ENCODE measurements at places on chromosomes 2 and 18. TPM values are rescaled to one million over a fixed set of nuclear protein-coding genes. Genes with fewer than 3 reads are reported as not detected.

- H3K36me3 ChIP-seq = no peaks in the 10 kb centered on the region
- H3K27ac ChIP-seq = no peak overlapping the region
- peaks cover 6% of the 10 kb centered on the region for H3K27me3 ChIP-seq
- DNase-seq = no peak
- H3K4me3 ChIP-seq = no peak overlapping the region
- H3K4me1 ChIP-seq = no peaks in the 10 kb centered on the region
Measured at GRCh38 chr2:236262238-236262637, 2.0 kb downstream of the ASB18 start.

FER1L5 gene
- total RNA-seq = not detected

- H3K4me3 ChIP-seq = no peak overlapping the region
- no peaks in the 10 kb centered on the region for H3K27me3 ChIP-seq
- H3K27ac ChIP-seq = no peak overlapping the region
- H3K4me1 ChIP-seq = no peaks in the 10 kb centered on the region
Measured at GRCh38 chr2:12980817-12981216, 264.1 kb downstream of the TRIB2 start.

DNA sequence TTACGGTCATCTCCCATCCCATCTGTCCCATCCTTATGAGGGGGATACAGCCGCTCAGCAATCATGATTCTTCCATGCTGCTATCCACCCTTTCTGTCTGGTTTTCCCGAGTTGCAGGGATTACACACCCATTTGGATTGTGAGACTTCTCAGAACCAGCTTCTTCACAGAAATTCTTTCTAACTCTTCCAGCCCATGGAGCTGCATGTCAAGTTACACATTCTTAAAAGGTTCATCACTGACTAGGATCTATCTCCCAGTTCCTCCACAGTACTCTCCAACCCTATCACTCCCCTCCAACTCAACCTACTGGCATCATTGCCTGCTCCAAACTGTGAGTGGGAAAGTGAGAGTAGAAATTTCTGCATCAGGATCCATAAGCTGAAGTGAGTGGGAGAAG, 558.2 kb upstream of the TNP1 start:
- H3K4me3 ChIP-seq = no peak overlapping the region
- no peaks in the 10 kb centered on the region for H3K27me3 ChIP-seq
- no peak for DNase-seq
- H3K36me3 ChIP-seq = no peaks in the 10 kb centered on the region

DNA sequence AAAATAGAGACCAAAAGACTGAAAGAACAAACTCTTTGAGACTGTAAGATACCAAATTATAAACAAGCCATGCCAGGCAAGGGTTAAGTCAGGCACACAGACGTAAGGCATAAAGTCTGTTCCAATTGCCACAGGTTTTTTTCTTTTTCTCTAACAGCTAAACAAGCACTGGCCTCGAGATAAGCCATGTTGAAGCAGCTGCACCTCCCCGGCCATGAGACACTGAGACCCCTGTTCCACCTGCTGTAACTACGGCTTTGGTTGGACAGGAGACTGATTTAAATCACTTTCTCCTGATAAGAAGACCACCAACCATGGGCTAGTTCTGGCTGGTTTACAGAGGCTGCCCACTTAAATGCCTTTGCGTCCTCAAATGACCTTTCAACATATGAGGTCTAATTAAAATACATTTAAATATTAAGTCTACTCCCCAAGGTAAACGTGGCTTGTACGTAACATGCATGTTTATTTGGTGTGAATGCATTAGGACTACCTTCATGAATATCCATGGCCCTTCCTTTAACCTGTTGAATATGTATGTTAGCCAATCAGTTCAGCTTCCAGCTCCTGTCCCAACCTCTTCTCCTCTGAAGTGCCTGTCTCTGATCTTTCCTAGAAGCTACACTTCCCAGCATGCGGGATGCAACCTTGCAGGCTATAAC, 117.2 kb downstream of the CMPK2 start:
- H3K4me3 ChIP-seq = no peak overlapping the region
- no peaks in the 10 kb centered on the region for H3K36me3 ChIP-seq
- H3K4me1 ChIP-seq = no peaks in the 10 kb centered on the region
- H3K27me3 ChIP-seq = no peaks in the 10 kb centered on the region
- DNase-seq = no peak

- H3K27ac ChIP-seq = no peak overlapping the region
- H3K4me1 ChIP-seq = no peaks in the 10 kb centered on the region
- no peak overlapping the region for H3K4me3 ChIP-seq
- DNase-seq = no peak
- no peaks in the 10 kb centered on the region for H3K27me3 ChIP-seq
Measured at GRCh38 chr2:39008665-39009064, 112.2 kb downstream of the SOS1 start.

MAPK4 gene
- not detected for total RNA-seq

GRCh38 chr2:126399001-126399400, 257.0 kb upstream of the GYPC start:
- DNase-seq = no peak
- H3K4me1 ChIP-seq = no peaks in the 10 kb centered on the region
- H3K27ac ChIP-seq = no peak overlapping the region
- H3K36me3 ChIP-seq = no peaks in the 10 kb centered on the region
- no peaks in the 10 kb centered on the region for H3K27me3 ChIP-seq
- H3K4me3 ChIP-seq = no peak overlapping the region

DNA sequence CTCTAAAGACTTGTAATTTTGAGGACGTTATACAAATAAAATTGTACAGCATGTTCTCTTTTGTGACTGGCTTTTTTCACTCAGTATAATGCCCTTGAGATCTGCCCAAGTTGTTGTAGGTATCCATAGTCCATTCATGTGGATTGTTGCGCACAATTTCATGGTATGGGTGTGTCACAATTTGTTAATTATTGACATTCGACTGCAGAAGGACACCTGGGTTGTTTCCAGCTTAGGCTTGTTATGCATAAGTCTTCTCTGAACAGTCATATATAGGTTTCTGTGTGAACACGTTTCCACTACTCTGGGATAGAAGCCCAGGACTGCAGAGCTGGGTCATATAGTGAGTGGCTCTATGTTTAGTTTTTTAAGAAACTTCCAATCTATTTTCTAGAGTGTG, 800.8 kb upstream of the SALL3 start:
- no peak overlapping the region for H3K4me3 ChIP-seq
- H3K27ac ChIP-seq = no peak overlapping the region
- no peak for DNase-seq
- H3K27me3 ChIP-seq = no peaks in the 10 kb centered on the region
- H3K36me3 ChIP-seq = no peaks in the 10 kb centered on the region

CNGA3 gene
- not detected for total RNA-seq

- no peaks in the 10 kb centered on the region for H3K36me3 ChIP-seq
- DNase-seq = no peak
- H3K4me3 ChIP-seq = peak overlapping the region; percentile 88
- no peaks in the 10 kb centered on the region for H3K27me3 ChIP-seq
- H3K4me1 ChIP-seq = peaks cover 10% of the 10 kb centered on the region
- no peak overlapping the region for H3K27ac ChIP-seq
Measured at GRCh38 chr18:25351280-25351775, 638 bp downstream of the ZNF521 start.

DNA sequence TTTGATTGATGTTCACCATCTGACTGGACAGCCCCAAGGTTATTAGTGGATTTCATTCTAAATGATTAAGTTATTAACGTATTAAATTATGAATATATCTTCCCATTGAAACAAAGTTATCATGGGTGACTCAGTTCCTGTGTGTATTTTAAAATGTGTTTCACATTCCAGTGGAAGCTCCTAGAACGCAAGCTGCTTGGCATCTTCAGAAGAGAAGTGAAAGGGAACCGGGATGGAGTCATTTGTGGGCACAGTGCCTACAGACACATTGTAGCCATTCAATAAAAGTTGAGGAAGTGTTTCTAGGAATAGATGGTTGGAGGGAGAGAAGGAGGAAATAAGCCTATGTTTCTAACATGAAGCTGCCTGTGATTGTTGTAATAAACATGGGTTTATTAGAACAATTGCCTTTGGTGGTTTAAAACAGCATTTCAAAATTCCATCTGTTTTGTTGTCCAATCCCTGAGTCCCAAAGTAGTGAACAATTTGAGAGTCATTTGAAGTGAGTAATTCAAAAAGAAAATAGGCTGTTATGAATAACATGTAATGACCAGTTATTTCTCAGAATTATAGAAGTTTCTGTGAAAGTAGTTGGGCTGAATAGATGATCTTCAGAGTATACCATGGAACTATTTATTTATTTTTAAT, 143.5 kb downstream of the PKP4 start:
- no peak overlapping the region for H3K4me3 ChIP-seq
- no peaks in the 10 kb centered on the region for H3K4me1 ChIP-seq
- no peaks in the 10 kb centered on the region for H3K27me3 ChIP-seq
- H3K36me3 ChIP-seq = no peaks in the 10 kb centered on the region

DNA sequence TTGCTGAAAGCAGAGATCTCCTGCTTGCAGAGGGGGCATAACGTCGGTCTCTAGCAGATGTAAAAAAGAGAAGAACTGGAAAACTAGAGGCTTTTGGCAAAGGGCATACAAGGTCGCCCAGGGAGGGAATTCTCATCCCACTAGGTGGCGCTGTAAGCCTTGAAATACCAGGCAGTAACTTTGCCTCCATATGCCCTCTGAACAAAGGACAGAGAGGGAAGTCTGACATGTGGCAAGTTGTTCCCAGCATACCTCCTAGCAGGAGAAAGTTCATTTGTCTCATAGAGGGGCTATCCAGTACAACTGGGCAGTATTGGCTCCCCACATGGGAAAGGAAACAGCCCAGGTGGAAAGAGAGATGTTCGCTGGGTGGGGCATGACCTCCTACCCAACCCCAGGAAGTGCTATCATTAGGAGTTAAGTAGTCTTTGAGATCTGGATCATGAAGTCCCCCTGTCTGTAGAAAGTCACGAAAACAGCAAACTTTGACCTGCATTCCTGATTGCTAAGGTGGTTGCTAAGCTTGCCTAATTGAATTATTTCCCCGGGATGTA, 39.9 kb downstream of the STK17B start:
- H3K36me3 ChIP-seq = no peaks in the 10 kb centered on the region
- peak overlapping the region; percentile 33 for H3K27ac ChIP-seq
- peak; percentile 15 for DNase-seq
- H3K4me3 ChIP-seq = no peak overlapping the region

- no peak overlapping the region for H3K27ac ChIP-seq
- no peak overlapping the region for H3K4me3 ChIP-seq
- no peaks in the 10 kb centered on the region for H3K4me1 ChIP-seq
- DNase-seq = no peak
Measured at GRCh38 chr2:241033994-241034393, 35.6 kb downstream of the SNED1 start.

GRCh38 chr2:203346612-203347011, 18.4 kb downstream of the ABI2 start:
- no peaks in the 10 kb centered on the region for H3K27me3 ChIP-seq
- no peak for DNase-seq
- H3K4me1 ChIP-seq = no peaks in the 10 kb centered on the region
- no peak overlapping the region for H3K4me3 ChIP-seq

- H3K27ac ChIP-seq = no peak overlapping the region
- H3K4me1 ChIP-seq = peaks cover 22% of the 10 kb centered on the region
- H3K4me3 ChIP-seq = no peak overlapping the region
- DNase-seq = no peak
- H3K27me3 ChIP-seq = no peaks in the 10 kb centered on the region
Measured at GRCh38 chr2:102080451-102081242, 61.9 kb upstream of the IL1R1 start.

DNA sequence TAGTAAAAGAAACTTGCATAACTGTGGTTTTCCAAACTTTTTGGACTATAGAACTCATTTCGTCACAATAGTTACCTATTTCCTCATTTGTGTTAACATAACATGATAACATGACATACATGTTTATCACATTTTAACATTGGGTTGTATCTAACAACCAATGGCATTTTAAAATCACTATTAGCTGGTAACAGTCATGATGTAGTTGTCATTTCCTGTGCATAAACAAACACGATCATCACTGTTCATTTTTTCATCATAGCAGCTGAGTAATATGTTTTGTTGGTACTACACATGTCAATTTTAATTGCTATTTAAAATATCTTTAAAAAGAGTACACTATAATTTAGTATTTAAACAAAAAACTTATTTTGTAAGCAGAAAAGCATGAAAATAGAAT, 402.4 kb downstream of the SATB2 start:
- DNase-seq = no peak
- no peak overlapping the region for H3K27ac ChIP-seq
- H3K4me1 ChIP-seq = no peaks in the 10 kb centered on the region
- H3K36me3 ChIP-seq = no peaks in the 10 kb centered on the region
- no peak overlapping the region for H3K4me3 ChIP-seq

GRCh38 chr18:48219810-48220499, 189.2 kb downstream of the ZBTB7C start:
- no peaks in the 10 kb centered on the region for H3K4me1 ChIP-seq
- H3K27ac ChIP-seq = no peak overlapping the region
- peaks cover 9% of the 10 kb centered on the region for H3K27me3 ChIP-seq
- H3K36me3 ChIP-seq = no peaks in the 10 kb centered on the region

GRCh38 chr2:190678444-190679162, 29.7 kb downstream of the NAB1 start:
- DNase-seq = no peak
- H3K27ac ChIP-seq = peak overlapping the region; percentile 48
- H3K27me3 ChIP-seq = no peaks in the 10 kb centered on the region
- no peak overlapping the region for H3K4me3 ChIP-seq

DNA sequence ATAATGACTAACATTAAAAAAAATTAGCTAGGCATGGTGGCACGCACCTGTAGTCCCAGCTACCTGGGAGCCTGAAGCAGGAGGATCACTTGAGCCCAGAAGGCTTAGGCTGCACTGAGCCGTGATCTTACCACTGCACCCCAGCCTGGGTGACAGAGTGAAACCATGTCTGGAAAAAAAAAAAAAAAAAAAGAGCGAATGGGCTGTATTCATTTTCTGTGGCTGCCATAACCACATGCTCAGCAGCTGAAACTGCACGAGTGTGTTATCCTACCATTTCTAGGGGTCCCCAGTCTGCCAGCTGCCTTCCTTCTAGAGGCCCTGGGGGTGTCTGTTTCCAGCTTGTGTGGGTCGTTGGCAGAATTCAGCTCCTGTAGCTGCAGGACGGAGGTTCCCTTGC, 247.8 kb downstream of the EIPR1 start:
- DNase-seq = no peak
- no peaks in the 10 kb centered on the region for H3K27me3 ChIP-seq
- no peak overlapping the region for H3K27ac ChIP-seq
- no peak overlapping the region for H3K4me3 ChIP-seq
